ENCODE measurements at places on chromosomes 1 and 21. TPM values are rescaled to one million over a fixed set of nuclear protein-coding genes. Genes with fewer than 3 reads are reported as not detected.

- no peak for DNase-seq
These were observed 24.3 kb downstream of the F13B start for GRCh38 chr1:197042676-197043341.

GRCh38 chr1:185581961-185582725 is 152.0 kb upstream of the HMCN1 start:
- no peak for DNase-seq

DNA sequence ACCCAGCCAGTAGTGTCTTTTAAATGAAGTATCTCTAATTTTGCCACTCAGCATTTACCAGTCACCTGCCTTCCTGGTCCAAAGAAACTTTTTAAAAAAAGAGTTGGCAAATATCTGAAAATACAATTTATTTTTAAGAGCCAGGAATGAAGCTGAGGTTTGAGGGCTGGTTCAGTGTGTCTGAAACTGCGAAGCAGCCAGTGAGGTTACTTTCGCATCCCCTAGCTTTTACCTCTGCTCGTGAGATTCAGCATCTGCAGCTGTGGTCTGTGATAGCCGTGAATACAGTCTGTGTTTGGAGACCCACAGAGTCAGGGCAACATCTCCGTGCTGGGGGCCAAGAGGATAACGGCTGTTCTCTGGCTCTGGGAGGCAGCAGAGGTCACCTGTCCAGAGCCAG is 21.3 kb upstream of the KCNAB2 start:
- DNase-seq = no peak

- DNase-seq = no peak
These were observed 864.0 kb downstream of the PLA2G4A start for GRCh38 chr1:187692799-187693198.

GRCh38 chr1:170213596-170213995 is 67.8 kb downstream of the NTMT2 start:
- DNase-seq = no peak

KRTAP12-2 gene
- not detected for total RNA-seq

GRCh38 chr1:183079712-183080388 is 56.6 kb downstream of the LAMC1 start:
- no peak for DNase-seq

DNA sequence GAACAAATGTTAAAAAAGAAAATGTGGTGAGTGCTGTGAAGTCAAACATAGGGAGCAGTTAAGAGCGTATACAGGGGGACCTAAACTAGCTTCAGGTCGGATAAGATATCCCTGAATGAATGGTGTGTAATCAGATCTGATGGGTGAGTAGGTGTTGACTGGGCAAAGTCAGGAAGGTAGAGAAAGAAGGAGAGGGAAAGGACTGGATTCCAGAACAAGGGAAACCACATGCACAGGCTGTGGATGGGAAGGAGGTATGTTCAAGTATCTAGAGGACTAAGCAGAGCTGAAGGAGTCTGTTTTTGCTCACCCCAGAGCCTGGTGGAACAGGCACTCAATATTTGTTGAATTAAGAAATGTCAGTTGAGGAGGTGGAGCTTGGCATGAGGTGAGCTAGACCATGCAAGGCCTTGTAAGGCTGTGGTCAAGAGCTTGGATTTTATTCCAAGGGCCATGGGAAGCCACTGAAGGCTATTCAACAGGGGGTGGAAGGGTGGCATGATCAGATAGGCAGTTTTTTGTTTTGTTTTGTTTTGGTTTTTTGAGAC is 27.4 kb downstream of the MAP7D1 start:
- no peak for DNase-seq

FAM229A gene
- total RNA-seq = 8.3 TPM

DNM3 gene
- 79.4 TPM for total RNA-seq
